Activated gamma-delta T cell treated with Interleukin-2 at 50 U/mL for 16 hours (primary cell): ENCODE measurements at places on chromosomes 3 and 15.

DNA sequence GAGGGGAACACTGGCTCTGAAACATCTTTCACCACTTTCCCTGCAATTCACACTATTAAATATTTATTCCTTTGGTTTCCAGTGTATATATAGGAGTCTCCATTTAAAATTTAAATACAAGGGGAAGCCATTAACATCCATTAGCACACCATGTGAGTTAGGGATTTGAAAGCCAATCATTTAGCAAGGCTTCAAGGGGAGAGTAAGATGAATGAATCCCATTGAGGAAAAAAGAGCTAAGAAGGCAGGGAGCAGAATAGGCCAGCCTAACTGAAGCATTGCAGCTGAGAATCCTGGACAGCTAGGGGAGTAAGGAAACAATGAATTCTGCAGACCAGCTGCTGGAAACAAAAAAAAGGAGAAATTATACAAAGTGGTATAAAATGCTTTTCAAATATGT is 426.1 kb downstream of the IL5RA start:
- no peak for DNase-seq

DNA sequence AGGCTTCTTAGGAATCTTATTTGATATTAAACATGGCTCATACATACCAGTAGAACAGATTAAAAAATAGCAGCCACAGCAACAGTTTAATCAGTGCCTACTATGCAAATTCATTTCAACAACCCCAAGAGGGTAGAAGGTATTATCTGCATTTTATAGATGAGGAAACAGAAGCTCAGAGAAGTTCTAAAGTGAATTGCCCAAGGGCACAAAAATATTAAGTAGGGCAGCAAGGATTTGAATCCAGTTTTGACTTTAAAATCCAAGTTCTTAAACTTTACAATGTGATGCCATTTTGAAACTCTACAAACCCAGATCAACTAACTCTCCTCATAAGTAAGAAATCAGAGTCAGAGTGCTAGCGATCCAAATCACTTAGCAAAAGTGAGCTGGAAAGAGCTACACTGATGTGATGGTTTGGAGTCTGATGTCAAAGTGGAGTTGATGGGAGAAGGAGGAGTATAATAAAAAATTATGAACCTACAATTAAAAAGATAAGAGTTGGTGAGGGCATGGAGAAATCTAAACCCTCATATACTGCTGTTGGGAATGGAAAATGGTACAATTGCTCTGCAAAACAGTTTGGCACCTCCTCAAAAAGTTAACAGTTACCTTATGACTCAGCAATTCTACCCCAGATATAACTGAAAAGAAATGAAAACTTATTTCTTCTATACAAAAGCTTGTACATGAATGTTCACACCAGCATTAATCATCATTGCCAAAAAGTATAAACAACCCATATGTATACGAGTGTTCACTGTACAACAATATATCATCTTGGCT is 51.0 kb upstream of the PLXND1 start:
- no peak for DNase-seq

DNA sequence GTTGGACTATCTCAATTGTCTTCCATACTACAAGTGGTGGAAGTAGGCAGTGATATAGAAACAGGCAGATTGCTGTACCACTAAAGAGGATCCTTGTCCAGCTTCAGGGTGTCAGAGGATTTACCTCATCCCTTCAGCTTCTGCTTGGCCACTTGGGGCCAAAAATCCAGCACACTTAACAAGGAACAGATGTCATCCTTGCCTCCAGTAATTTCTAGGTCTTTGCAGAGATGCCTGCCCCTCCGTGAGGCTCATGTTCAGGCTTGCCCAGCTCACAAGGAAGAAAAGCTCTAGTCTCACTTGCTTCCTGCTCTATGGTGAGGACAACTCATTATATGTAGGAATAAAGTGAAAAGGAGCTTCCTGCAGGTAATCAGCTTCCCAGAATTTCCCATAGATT is 510.3 kb downstream of the EPHA3 start:
- no peak for DNase-seq

DNA sequence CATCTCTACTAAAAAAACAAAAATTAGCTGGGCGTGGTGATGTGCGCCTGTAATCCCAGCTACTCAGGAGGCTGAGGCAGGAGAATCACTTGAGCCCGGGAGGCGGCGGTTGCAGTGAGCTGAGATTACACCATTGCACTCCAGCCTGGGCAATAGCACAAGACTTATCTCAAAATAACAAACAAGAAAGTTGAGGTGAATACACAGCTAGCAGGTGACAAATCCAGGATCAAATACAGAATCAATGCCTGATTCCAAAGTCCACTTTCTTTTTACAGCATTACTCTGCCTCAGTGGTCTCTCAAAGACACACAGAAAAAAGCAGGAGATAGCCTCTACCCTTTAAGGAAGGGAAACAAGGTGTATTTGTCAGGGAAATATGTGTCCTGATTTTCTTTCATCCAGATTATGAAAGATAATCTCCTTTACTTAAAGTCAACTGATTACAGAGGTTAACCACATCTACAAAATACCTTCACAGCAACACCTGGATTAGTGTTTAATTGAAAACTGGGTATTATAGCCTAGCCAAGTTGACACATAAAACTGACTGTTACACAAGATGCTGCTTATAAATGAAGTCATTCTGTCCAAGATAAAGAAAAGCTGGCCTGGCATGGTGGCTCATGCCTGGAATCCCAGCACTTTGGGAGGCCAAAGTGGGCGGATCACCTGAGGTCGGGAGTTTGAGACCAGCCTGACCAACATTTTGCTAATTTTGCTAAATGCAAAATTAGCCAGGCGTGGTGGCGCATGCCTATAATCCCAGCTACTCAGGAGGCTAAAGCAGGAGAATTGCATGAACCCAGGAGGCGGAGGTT is 4.0 kb upstream of the SLC25A38 start:
- DNase-seq = no peak

DNA sequence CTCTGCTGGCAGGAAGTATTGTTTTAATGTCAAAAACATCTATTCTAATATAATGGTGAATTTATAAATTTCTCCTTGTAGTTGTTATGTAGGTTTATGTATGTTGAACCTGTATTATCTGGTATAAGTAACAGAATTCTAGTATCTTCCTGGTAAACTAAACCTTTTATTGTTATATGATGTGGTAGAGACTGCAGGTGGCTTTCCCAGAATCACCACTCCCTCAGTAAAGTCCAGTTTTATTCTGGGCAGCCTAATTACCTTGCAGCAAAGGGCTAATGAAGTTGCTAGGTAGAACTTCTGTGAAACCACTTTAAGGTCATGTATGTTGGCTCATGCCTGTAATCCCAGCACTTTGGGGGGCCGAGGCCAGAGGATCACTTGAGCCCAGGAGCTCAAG is 15.6 kb downstream of the CSNK1G1 start:
- no peak for DNase-seq

- no peak for DNase-seq
Measured at GRCh38 chr3:84904816-84905555, 53.8 kb upstream of the CADM2 start.

DNA sequence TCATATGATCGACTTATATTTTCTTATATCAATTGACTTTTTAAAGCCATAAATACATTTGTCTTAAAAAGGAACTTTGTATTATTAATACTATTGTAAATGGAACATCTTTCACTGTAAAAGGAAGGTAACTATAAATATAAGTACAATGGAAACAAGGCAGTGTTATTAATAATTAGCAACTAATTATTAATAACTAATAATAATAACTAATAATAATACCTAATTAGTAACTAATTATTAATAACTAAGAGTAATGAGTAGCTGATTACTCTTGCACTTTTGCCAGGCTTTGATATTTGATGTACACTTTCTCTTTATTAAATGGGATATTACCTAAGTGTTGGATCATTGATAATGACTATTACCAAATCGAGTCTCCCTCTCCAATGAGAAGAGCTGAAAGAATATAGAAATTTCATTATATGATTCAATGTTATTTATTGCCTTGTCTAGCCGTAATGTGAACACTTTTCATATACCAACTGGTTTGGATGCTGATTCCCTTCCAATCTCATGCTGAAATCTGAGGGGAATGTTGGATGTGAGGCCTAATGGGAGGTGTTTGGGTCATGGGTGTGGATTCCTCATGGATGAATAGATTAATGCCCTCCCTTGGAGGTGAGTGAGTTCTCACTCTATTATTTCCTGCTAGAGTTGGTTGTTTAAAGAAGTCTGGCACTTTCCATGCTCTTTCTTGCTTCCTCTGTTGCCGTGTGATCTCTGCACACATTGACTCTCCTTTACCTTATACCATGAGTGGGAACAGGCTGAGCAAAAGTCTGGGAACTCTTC is 202.1 kb upstream of the ZBTB20 start:
- DNase-seq = no peak

DNA sequence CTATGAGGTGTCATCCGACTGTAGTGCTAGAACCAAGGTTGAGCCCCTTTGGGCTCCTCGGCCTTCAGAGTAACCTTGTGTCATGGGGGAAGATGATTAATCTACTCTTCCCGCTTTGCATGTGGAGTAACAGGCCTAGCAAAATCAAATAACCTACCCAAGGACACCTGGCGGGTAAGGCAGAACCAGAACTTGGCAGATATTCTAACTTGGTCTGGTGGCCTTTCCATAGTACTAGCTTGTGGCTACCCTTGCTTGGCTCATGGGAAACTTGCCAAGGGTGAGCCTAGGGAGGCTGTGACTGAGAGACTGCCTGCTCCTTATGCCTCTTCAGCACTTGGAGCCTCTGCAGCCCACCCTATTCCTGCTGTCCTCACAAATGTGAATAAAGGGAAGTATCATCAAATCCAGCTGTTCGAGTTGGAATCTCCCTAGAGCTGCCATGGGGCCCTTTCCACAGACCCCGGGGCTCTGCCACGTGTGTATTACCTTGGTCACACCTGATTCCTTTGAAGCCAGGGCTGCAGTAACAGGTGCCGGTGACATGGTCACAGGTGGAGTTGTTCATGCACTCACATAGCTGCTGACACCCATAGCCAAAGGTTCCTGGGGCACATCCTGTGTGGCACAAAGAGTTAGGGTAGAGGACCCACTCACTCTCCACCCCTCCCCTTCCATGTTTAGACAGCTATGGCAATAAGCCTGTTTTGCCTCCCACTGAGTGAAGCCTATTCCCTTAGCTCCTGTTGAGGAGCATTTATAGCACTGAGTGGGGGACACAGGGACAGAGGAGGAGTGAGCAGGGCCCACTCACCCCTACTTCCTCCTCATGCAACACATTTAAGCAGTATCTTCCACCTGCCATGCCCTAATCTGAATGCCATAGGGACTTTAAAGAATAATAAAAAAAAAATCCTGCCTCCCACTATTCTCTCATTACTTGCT is 46.0 kb downstream of the RAB11A start:
- DNase-seq = no peak

DNA sequence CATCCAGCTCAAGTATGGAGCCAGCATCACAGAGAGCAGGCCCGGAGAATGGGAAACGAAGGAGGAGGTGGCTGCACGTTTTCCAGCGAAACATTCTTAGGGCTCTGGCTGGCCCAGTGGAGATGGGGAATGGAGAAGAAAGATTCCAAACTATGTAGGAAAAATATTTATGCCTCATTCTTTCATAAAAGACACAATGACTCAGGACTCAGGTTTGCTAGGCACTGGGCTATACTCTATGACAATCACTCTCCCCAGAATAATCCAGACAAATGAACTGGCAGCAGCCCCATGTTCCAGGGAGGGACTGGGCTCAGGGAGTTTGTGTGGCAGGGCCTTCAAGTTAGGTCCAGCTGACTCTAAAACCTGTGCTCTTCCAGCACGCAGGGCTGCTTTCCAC is 110.8 kb upstream of the RAD18 start:
- DNase-seq = no peak
